ENCODE measurements at places on chromosomes 3 and 15.

DNA sequence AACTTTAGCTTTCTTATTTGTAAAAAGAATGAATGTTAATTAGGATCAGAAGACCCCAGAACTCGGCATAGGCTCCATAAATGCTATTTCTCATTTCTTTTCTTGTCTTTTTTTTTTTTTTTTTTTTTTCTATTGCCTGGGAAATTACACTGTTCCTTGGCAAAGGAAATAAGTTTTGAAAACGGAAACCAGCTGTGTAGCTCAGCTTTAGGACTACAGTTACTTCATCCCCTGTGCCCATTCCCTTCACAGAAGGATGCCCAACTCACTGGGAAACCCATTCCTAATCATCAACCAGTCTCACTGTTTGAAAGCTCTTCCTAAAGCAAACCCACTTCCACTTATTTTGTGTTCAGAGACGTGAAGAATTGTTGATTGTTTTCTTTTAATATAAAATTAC lies 254.0 kb upstream of the IL12A start:
- DNase-seq, result no peak

DNA sequence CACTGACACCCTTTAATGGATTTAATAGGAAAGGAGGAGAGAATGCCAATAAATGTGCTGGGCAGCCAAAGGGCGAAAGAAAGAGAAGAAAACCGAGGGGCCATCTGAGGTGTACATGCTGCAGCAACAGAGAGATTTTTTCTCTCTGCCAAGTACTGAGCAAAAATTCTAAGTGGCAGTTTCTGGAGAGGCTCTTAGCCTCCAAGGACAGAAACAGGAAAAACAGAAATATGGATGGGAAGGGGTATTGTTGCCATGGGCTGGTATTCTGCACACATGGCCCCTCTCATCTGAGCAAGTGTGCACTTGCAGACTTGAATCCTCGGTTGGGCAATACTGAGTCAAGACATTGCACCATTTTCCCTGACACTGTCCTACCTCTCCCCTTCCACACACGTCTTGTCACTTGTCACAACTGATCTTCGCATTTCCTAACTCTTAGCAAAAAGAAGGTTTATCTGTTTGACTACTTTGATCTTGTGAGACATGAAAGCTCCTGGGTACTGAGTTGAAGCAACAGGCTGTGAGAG lies 73.9 kb downstream of the PRICKLE2 start:
- no peak for DNase-seq

DNA sequence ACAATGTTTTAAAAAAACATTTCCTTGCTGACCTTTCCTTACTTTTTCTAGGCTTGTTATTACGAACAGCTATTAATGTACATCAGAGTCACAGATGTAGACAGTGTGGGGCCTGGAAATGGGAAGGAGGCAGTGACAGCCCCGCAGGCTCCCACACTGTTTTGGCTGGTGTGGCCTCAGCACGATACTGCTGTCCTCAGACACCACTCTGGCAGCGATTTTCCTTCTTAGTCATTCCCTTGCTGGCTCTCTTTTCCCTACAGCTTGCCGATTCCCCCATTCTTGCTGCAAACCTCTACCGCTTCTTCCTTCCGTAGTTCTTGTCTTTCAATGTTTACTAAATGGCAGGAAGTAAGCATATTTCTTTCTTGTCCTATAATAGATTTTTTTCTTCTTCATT lies 113.1 kb downstream of the ABI3BP start:
- DNase-seq, result no peak

- no peak for DNase-seq
Observed at GRCh38 chr15:27196691-27197090, 225.7 kb downstream of the GABRG3 start.

DNA sequence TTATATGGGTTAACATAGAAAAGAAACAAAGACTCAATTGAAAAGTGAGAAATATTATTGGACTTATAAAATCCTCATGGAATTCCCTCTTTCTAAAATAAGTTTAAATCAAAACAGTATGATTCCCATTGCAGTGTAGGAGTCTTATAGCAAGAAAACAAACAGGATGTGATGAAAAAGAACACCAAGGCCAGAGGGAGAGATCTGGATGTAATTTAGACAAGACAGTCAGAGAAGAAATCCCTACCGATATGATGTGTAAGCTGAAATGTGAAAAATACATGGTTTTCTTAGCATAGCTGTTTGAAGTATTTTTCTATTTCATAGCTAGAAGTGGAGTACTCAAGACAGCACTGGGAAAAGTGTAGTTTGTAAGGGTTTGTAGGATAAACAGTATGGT lies 521.5 kb downstream of the RSL24D1 start:
- DNase-seq, result no peak

DNA sequence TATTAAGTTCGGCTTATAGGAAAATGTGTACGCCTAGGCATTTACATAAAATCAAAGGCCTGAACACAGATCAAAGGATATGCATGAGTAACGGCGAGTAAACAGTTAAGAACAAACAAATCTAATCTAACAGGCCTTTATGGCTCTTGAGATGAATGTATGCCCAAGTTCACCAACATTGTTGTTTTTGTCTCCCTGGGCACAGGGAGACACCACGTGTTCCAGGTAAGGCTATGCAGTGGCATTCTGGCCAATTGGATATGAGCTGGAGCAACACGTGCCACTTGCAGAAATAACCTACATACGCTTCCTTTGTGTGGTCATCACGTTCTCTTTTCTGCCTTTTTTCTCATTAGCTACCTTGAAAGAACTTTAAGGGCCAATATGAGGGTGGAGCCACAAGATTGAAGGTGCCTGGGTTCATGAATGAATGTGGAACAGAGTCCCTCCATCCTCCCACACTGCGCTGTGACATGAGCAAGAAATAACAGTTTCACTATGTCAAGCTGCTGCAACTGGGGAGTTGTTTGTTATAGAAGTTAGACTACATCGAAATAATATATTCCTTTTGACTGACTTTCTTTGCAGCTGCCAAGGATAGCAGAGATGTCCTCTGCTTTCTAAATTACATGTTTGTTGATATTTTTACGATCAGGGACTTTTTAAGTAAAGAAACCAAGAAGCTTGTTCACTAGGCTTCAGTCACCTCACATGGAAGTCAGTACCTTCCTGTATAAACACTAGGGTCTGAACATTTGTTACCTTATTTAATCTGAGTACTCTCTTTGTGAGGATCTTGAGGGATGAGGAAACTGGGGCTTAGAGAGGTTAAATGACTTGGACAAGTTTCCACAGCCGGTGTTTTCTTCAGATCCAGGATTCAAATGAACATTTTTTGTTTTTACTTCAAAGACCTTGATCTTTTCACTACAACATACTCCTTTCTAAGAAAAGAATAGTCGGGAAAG lies 427.5 kb upstream of the TBL1XR1 start:
- DNase-seq, result no peak

DNA sequence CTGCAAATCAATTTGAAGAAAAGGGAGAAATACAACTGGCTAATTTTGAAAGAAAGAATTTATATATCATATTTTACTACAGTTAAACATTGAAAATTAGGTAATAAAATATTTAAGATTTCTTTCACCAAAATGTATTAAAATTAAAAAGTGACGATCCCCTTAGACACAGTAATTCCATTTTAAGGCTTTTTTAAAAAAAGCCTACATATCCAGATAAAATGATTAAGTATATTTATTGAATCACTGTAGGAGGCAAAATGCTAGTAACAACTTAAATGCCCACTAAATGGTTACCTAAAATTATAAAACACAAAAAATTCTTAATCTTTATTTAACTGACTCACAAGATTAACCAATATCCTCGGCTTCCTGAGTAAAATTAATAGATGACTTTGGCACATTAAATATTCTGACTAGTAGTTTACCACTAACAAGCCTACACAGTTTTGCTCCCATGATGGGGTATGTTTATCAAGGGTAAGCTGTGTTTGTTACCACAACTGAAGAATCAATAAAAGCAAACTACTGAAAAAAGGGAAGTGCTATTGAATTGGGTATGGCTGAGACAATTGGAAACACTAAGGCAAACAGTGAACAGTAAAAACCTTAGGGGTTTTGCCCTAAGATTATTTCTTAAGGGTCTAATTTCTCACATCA lies 28.4 kb downstream of the ANKRD28 start:
- no peak for DNase-seq

DNA sequence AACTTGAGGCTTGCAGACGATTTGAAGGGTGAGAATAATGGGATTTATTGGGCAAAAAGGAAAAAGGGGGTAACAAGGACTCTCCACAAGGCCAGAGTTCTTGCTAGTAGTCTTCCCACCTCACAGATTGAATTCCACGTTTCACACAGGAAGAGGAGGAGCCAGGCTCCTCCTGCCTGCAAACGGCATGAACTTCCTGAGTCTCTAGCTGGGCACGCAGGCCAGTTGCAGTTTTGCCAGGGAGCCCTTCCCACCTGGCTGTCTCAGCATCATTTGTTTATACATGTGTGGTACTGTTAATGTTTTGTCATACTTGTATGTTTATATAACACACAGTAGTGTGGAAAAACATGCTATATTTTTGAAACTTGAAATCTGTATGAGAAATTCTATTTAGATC lies 155.0 kb downstream of the NLGN1 start:
- no peak for DNase-seq

GRCh38 chr15:69119683-69120395 lies 40.6 kb upstream of the GLCE start:
- DNase-seq, result no peak

- DNase-seq, result no peak
Observed at GRCh38 chr15:74233373-74233772, 2.8 kb upstream of the CCDC33 start.

DNA sequence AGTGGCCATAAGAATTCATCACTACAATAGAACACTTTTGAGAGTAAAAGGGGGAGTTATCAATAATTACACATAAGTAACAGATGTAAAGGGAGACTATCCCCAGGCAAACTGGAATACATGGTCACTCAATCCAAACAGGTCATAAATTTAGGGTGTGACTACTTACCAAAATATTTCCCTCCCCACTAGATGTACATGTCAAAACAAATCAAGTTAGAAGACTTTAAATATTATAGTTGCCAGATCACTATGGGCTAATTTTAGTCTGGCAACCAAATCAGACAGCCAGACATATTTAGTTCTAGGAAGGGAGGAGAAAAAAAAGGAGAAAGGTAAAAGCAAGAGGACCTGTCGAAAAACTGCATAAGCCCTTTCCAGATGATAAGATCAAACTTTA lies 23.1 kb downstream of the SLC24A5 start:
- DNase-seq, result no peak

- no peak for DNase-seq
Observed at GRCh38 chr3:120093911-120094775, at the start of gene GSK3B. Gene GSK3B (minus strand): TSS chr3:120094447. CDS start chr3:120093434, 1,013 bp downstream.

GRCh38 chr3:158685159-158685558 lies 12.7 kb upstream of the LXN start:
- no peak for DNase-seq

- no peak for DNase-seq
Observed at GRCh38 chr15:78370013-78370412, 29.9 kb downstream of the CRABP1 start.

DNA sequence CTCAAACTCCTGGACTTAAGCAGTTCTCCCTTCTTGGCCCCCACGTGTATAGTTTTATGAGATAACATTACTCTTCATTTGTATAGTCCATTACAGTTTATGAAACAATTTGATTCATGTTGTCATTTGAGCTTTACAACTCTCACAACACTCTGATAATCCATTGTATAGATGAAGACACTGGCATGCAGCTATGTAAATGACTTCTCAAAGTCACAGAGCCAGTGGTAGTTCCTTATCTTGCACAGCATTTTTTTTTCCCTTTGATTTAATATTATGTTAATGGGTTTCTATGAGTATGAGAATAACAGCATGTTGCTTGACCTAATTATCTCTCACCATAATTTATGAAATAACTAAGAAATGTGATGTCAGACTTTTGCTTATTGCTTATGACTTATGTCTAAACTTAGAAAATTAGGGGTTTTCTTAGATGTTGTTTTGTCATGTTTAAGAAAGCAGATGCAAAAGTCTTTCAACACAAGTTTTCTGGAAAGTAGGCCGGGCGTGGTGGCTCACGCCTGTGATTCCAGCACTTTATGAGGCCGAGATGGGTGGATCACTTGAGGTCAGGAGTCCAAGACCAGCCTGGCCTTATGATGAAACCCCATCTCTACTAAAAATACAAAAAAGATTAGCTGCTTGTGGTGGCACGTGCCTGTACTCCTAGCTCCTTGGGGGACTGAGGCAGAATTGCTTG lies 13.3 kb downstream of the VPS8 start:
- no peak for DNase-seq

DNA sequence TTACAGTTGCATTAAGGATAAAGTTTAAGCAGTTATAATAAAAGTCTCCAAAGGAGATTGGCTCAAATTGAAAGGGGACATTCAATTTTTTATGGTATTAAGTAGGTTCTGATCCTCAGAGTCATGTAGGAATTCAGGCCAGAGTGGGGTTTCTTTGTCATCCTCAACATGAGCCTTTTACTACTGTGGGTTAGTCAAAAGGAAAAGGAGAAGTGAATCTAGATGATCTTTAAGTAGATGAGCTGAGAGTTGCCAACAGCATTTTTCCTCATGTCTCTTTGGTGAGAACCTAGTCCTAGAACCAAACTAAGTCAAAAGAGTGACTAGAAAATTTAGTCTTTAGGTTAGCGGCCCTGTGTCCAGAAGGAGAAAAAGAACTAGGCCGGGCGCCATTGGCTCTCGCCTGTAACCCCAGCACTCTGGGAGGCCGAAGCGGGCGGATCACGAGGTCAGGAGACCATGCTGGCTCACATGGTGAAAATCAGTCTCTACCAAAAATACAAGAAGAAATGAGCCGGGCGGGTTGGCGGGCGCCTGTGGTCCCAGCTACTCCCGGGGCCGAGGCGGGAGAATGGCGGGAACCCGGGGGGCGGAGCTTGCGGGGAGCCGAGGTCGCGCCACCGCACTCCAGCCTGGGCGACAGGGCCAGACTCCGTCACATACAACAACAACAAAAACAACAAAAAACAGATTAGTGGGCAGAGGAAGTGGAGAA lies 4.2 kb upstream of the CHL1 start:
- no peak for DNase-seq

GRCh38 chr3:20052851-20053250 lies 12.6 kb downstream of the KAT2B start:
- no peak for DNase-seq

DNA sequence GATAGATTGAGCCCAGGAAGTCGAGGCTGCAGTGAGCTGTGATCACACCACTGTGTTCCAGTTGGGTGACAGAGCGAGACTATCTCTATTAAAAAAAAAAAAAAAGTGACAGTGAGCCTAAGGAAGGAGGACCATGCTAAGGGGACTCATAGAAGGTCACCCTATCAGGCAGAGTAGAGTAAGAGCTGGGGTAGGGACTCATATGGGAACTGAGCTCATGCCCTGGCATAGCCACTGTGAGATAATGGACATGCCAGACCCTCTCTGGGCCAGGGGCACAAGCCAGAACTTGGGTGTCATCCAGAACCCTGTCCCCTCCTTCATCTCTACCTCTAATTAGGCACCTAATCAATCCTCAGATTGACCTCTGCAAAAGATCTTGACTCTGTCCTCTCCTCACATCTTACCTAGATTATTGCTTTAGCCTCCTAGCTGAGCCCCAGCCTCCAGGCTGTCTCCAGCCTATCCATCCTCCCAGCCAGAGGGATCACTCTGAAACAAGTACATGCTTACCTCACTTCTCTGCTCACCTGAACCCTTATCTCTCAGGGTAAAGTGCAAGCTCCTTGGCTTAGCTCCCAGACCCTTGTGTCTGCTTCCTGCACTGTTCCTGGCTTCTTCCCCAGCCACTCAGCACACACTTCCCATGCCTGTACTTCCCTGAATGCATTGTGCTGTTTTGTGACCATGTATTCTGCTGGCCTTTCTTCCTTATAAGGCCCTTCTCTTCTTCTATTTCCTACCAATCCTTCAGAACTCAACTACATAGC lies 76.4 kb downstream of the DAPK2 start:
- DNase-seq, result no peak

Measured in iPS DF 6.9 (cell line).